ENCODE measurements at places on chromosomes 5 and 9. TPM values are rescaled to one million over a fixed set of nuclear protein-coding genes. Genes with fewer than 3 reads are reported as not detected.

The CARD6 gene
- total RNA-seq, result 24.2 TPM

The PTCD2 gene
- 13.6 TPM for total RNA-seq

The DRD1 gene
- total RNA-seq, result 0.18 TPM

The UBLCP1 gene
- total RNA-seq, result 36.5 TPM

- no peak for DNase-seq
These were observed 1.6 kb downstream of the CCNJL start for GRCh38 chr5:160310552-160311295.

DNA sequence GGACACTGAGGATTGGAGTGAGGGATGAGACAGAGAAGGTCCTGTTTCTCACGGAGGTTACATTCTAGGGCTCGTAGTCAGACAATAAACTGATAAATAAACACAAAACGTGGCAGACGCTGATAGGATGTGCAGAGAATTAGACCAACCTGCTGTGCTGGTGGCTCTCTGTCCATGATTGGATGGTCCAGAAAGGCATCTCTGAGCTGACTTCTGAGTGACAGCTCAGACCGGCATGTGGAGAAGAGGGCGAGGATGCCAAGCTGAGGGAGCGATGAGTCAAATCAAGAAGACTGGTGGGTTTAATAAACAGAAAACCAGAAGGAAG, 132.3 kb upstream of the TAF11L2 start:
- no peak for DNase-seq

- no peak for DNase-seq
These were observed 53.3 kb downstream of the SEMA6A start for GRCh38 chr5:116521173-116521872.

- no peak for DNase-seq
These were observed 114.2 kb upstream of the PHYKPL start for GRCh38 chr5:178346607-178347334.

DNA sequence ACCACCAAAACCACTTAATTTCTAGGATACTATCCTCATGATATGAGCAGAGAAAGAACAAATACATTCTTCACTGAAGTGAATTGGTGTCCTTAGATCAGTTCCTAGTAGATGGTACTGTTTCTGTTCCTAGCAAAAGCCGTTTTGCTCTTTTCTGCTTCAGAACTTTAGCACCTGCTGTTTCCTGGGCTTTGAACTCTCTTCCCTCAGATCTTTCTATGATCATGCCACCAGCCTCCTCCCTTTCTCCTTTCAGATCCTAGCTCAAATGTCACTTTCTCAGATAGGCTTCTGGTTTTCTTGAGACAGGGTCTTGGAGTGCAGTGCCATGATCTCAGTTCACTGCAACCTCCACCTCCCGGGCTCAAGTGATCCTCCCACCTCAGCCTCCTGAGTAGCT, 118.0 kb downstream of the EGFLAM start:
- DNase-seq, result no peak

- DNase-seq, result no peak
These were observed 2.8 kb downstream of the ADCY2 start for GRCh38 chr5:7398596-7399280.
